ENCODE measurements at places on chromosomes 1 and 21. TPM values are rescaled to one million over a fixed set of nuclear protein-coding genes. Genes with fewer than 3 reads are reported as not detected.

The WNT3A gene
- total RNA-seq = 0.16 TPM

The PRR9 gene
- total RNA-seq = not detected

The CFAP74 gene
- 0.39 TPM for total RNA-seq

The PHLDA3 gene
- total RNA-seq = 59.7 TPM

The PPM1J gene
- 22.6 TPM for total RNA-seq

The FCMR gene
- total RNA-seq = 0.37 TPM

The GABRD gene
- 1.8 TPM for total RNA-seq

The LHX8 gene
- total RNA-seq = 0.25 TPM

The COL9A2 gene
- total RNA-seq = 4.2 TPM

The TOMM40L gene
- total RNA-seq = 13.0 TPM

DNA sequence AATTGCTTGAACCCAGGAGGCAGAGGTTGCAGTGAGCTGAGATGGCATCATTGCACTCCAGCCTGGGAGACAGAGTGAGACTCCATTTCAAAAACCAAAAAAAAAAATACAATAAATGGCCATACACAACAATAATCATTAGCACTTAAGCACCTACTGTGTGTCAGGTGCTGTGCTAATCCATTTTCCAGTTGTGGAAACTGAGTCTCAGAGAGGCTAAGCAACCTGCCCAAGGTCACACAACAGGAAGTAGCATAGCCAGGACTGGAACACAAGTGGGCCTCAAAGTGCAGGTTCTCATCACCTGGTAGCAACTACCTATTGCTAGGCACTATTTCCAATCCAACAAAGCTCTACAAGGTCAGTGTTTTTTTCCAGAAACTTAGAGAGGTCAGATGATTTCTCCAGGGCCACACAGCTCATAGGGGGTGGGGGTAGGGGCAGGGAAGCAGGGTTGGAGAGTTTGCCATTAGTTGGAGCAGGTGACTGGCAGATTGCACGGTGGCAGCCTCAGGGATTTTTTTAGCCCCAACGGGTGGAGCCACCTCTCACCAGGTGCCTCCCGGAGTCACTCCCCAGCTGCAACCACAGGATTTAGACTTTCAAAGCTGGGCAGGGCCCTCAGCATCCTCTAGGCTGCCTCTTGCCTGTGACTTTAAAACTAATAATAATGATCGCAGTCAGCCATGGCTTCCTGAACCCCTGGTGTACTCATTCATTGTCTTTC is 52.5 kb upstream of the ID3 start:
- peaks cover 31% of the 10 kb centered on the region for H3K4me1 ChIP-seq
- H3K36me3 ChIP-seq = no peaks in the 10 kb centered on the region
- no peaks in the 10 kb centered on the region for H3K27me3 ChIP-seq

- H3K4me1 ChIP-seq = no peaks in the 10 kb centered on the region
- no peaks in the 10 kb centered on the region for H3K27me3 ChIP-seq
- H3K4me3 ChIP-seq = no peak overlapping the region
- DNase-seq = peak; percentile 15
- H3K27ac ChIP-seq = no peak overlapping the region
Observed at GRCh38 chr21:31599013-31599412, 60.5 kb upstream of the SOD1 start.

DNA sequence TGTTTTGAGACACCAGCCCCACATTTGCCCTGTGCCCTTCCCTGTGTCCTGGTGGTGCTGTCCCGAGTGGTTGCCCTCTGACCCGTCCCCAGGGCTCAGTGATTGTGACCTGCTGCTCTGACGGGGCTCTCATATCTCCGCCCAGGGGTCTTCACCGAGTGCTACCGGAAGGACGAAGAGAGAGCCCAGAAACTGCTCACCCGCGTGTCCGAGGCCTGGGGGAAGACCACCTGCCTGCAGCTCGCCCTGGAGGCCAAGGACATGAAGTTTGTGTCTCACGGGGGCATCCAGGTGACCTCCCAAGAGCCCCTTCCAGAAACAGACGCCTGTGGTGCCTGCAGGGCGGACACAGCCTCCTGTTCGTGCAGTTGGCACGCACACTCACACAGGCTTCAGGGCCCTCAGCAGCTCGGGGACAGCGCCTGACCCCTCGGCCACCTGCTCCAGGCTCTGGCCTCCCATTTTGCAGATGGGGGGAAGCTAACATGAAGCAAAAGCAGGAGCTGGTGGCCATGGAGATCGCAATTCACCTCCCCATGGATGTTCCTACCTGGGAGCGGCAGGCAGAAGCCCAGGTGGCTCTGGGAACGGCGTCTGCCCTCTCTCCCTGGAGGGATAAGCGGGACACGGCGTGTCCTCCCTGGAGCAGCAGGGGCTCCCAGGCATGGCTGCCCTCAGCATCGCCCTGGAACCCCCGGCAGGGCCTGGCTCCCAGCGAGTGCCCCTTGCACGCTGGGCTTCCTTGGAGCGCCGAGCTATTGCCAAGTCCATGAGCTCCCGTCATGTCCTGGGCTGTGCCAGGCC is 45.9 kb downstream of the TRPM2 start:
- DNase-seq = no peak
- no peaks in the 10 kb centered on the region for H3K27me3 ChIP-seq
- no peak overlapping the region for H3K4me3 ChIP-seq
- H3K4me1 ChIP-seq = no peaks in the 10 kb centered on the region

- no peak overlapping the region for H3K27ac ChIP-seq
- H3K4me3 ChIP-seq = no peak overlapping the region
- H3K36me3 ChIP-seq = no peaks in the 10 kb centered on the region
- no peak for DNase-seq
- H3K4me1 ChIP-seq = peaks cover 22% of the 10 kb centered on the region
- no peaks in the 10 kb centered on the region for H3K27me3 ChIP-seq
Observed at GRCh38 chr1:6822530-6823359, 37.5 kb downstream of the CAMTA1 start.

GRCh38 chr1:51744506-51745303 is 127.8 kb downstream of the OSBPL9 start:
- no peak for DNase-seq
- H3K36me3 ChIP-seq = peaks cover 15% of the 10 kb centered on the region
- H3K4me1 ChIP-seq = peaks cover 13% of the 10 kb centered on the region
- no peaks in the 10 kb centered on the region for H3K27me3 ChIP-seq
- H3K4me3 ChIP-seq = no peak overlapping the region

DNA sequence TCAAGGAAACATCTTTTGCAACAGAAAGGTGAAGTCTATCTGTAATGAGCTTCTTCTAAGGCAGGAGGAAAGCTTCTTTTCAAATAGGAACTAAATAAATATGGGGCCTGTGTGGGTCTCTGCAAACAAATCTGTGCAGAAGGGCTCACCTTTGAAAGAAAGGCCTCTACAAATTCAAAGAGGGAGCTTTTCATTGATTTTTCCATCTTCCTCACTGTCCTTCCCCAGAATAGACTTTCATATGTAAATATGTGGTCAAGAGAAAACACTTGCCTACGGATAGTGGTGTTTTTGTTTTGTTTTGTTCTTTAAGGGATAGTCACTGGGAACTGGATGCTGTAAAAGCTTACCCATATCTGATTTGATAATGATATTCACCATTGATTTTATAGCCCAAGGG is 223.4 kb downstream of the DSCAM start:
- peaks cover 39% of the 10 kb centered on the region for H3K4me1 ChIP-seq
- no peak overlapping the region for H3K4me3 ChIP-seq
- no peak for DNase-seq
- no peak overlapping the region for H3K27ac ChIP-seq
- H3K27me3 ChIP-seq = no peaks in the 10 kb centered on the region

GRCh38 chr1:22221233-22221780 is 78.4 kb upstream of the WNT4 start:
- no peaks in the 10 kb centered on the region for H3K36me3 ChIP-seq
- no peaks in the 10 kb centered on the region for H3K4me1 ChIP-seq
- no peak for DNase-seq
- no peak overlapping the region for H3K4me3 ChIP-seq
- H3K27ac ChIP-seq = no peak overlapping the region

DNA sequence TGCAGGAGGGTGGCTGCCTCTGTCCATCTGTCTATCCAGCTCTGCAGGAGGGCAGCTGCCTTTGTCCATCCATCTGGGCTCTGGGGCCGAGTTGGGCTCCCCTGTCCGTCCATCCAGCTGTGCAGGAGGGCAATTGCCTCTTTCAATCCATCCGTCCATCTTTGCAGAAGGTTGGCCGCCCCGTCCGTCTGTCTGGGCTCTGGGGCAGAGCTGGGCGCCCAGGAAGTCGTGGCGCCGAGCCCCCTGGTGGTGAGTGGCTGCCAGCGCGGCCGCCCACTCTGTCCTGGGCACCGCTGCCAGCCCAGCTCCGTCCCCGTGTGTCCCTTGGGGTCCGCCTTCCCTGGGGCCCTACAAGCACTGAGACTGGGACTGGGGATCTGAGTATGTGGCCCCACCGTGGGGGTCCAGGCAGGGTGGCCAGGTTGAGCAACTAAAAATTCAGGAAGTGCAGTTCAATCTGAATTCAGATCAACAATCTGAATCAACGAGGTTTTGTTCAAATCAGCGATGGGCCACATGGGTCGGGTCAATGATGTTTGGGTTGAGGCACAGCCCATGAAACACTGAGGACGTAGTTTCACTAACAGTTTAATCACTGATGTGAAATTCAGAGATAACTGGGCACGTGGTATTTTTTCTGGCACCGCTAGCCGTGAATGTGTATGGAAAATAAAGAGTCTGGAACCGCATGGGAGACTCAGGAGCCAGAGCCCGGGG is 99.1 kb upstream of the ACTRT2 start:
- no peak overlapping the region for H3K27ac ChIP-seq
- H3K36me3 ChIP-seq = peaks cover 27% of the 10 kb centered on the region
- H3K27me3 ChIP-seq = no peaks in the 10 kb centered on the region
- H3K4me3 ChIP-seq = no peak overlapping the region

- H3K27ac ChIP-seq = no peak overlapping the region
- no peak for DNase-seq
- no peaks in the 10 kb centered on the region for H3K27me3 ChIP-seq
- no peak overlapping the region for H3K4me3 ChIP-seq
- H3K36me3 ChIP-seq = no peaks in the 10 kb centered on the region
- peaks cover 8% of the 10 kb centered on the region for H3K4me1 ChIP-seq
Observed at GRCh38 chr1:7633506-7634245, 137.4 kb upstream of the VAMP3 start.

DNA sequence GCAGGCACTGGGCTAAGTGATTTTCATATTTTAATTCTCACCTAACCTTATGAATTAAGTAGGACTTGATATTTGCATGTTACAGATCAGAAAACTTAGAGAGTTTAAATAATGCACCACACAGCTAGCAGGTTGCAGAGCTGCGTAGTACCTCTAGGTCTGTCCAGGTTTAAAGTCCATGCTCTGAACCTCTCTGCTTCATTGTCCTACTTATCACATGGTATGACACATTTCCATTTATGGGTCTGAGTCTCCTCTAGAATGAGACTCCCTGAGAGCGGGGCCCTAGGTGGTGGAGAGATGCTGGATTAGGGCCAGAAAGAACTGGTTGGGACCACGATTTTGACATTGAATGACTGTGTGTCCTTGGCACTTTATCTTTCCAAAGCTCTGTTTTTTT is 102.5 kb upstream of the USP24 start:
- no peaks in the 10 kb centered on the region for H3K27me3 ChIP-seq
- H3K4me3 ChIP-seq = no peak overlapping the region
- no peaks in the 10 kb centered on the region for H3K36me3 ChIP-seq
- no peak for DNase-seq
- H3K4me1 ChIP-seq = peaks cover 7% of the 10 kb centered on the region

- no peak for DNase-seq
- no peaks in the 10 kb centered on the region for H3K36me3 ChIP-seq
- no peak overlapping the region for H3K4me3 ChIP-seq
- no peaks in the 10 kb centered on the region for H3K27me3 ChIP-seq
- H3K27ac ChIP-seq = no peak overlapping the region
Observed at GRCh38 chr1:226129230-226129629, 57.3 kb downstream of the ACBD3 start.

DNA sequence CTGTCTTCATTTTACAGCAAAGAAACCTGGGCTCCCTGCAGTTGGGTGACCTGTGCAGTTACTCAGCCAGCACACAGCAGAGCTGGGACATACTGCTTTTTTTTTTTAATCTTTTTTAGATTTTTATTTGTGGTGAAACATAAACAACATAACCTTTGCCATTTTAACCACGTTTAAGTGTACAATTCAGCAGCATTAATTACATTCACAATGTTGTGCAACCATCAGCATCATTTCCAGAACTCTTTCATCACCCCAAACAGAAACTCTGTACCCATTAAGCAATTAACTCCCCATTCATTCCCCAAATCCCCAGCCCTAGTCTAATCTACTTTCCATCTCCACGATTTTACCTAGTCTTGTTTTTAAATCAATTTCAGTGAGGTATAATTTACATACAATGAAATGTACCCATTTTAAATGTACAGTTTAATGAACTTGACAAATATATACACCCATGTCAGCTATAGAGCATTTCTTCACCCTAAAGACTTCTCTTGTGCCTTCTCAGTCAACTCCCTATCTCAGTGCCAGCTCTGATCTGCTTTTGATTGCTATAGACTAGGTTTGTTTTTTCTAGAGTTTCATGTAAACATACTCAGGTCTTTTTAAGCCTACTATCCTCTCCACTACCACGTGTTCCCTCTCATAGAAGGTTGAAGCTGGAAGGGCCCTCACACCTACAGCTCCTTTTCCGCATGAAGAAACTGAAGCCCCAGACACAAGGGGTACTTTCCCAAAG is 37.8 kb upstream of the C8B start:
- H3K36me3 ChIP-seq = peaks cover 3% of the 10 kb centered on the region
- H3K27ac ChIP-seq = no peak overlapping the region
- no peaks in the 10 kb centered on the region for H3K4me1 ChIP-seq
- H3K4me3 ChIP-seq = no peak overlapping the region
- no peaks in the 10 kb centered on the region for H3K27me3 ChIP-seq

- H3K36me3 ChIP-seq = no peaks in the 10 kb centered on the region
- H3K4me1 ChIP-seq = peaks cover 8% of the 10 kb centered on the region
- DNase-seq = no peak
- no peak overlapping the region for H3K4me3 ChIP-seq
Observed at GRCh38 chr1:70210820-70211219, 5.4 kb upstream of the LRRC40 start.

DNA sequence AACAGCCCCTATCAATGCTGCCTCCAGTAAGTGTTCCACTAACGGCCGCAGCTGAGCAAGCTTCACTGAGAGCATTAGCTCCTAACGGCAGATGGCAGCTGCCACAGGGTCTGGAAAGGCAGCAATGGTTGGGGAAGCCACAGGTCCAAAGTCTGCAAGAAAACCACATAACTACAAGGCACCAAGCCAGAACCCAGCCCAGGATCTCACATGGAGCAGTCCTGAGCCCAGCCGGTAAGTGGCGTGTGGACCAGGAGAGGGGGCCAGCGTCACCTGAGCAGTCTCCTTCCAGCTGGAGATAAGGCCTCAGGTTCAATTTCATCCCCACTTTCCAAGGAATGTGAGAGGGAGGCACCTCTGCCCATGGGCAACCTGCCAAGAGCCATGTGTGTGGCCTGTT is 13.2 kb downstream of the SYT2 start:
- peaks cover 2% of the 10 kb centered on the region for H3K4me1 ChIP-seq
- no peaks in the 10 kb centered on the region for H3K27me3 ChIP-seq
- no peaks in the 10 kb centered on the region for H3K36me3 ChIP-seq
- DNase-seq = peak; percentile 32

- H3K27me3 ChIP-seq = no peaks in the 10 kb centered on the region
- peaks cover 73% of the 10 kb centered on the region for H3K4me1 ChIP-seq
- H3K27ac ChIP-seq = peak overlapping the region; percentile 98
- peak; percentile 45 for DNase-seq
Observed at GRCh38 chr1:39158327-39159086, 46.0 kb upstream of the MACF1 start.

- H3K4me3 ChIP-seq = no peak overlapping the region
- H3K4me1 ChIP-seq = no peaks in the 10 kb centered on the region
- peaks cover 19% of the 10 kb centered on the region for H3K36me3 ChIP-seq
- DNase-seq = no peak
- H3K27ac ChIP-seq = no peak overlapping the region
- H3K27me3 ChIP-seq = no peaks in the 10 kb centered on the region
Observed at GRCh38 chr1:92679980-92680379, 104.9 kb downstream of the EVI5 start.

GRCh38 chr1:2557482-2558400 is 1.6 kb downstream of the TNFRSF14 start:
- DNase-seq = no peak
- no peaks in the 10 kb centered on the region for H3K36me3 ChIP-seq
- H3K4me1 ChIP-seq = peaks cover 4% of the 10 kb centered on the region
- H3K4me3 ChIP-seq = no peak overlapping the region

All from WTC11 (cell line).